Stimulated activated naive CD4-positive, alpha-beta T cell (primary cell): ENCODE measurements at places on chromosomes 4 and X.

- DNase-seq, result no peak
These were observed 11.6 kb downstream of the CXCL13 start for GRCh38 chr4:77617203-77617602.

DNA sequence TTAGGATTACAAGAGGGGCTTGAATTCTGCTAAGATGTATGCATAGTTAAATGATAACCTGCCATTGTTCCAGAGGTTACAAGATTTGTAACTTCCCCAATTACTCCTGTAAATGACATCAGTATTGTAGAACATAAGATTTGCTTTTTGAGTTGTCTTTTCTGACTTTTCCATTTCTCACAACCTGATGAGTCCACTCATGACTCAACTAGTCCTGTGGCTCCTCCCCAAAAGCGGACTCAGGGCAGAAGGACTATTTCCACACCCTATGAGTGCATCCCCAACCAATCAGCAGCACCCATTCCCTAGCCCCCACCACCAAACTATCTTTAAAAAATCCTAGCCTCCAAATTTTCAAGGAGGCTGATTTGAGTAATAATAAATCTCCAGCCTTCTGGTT, 54.7 kb downstream of the HOPX start:
- DNase-seq, result no peak

DNA sequence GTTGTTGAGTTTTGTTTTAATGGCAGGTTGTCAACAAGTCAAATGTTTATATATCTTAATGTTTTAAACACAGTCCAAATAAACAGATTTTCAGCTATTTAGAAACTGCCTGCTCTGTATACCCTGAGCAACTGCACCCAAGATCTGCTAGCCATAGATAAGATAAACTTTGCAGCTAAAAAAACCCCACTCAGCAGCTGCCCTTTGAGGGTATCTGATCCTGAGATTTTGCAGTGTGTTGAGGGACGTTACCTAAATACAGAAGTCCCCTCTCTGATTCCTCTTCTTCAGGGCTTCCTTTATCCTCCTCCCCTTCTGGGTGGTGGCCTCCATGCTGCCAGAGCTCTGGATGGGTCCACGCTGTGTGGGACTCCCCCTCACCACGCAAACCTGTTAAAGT, 11.0 kb upstream of the FGG start:
- DNase-seq, result no peak

DNA sequence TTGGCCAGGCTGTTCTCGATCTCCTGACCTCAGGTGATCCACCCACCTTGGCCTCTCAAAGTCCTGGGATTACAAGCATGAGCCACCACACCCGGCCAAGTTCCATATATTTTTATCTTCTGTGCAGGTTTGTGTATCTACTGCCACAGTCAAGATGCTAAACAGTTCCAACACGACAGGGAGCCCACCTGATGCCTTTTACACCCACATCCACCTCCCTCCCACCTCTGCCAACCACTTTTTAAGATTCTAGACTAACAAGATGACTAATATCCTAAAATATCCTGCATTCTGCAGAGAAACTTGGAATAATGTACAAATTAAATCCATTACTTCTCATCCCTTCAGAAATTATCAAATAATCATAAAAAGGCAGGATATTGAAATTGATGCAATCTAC, 19.3 kb upstream of the RPL34 start:
- no peak for DNase-seq

- DNase-seq, result no peak
These were observed 264.0 kb downstream of the TRIML1 start for GRCh38 chr4:188403272-188403671.

DNA sequence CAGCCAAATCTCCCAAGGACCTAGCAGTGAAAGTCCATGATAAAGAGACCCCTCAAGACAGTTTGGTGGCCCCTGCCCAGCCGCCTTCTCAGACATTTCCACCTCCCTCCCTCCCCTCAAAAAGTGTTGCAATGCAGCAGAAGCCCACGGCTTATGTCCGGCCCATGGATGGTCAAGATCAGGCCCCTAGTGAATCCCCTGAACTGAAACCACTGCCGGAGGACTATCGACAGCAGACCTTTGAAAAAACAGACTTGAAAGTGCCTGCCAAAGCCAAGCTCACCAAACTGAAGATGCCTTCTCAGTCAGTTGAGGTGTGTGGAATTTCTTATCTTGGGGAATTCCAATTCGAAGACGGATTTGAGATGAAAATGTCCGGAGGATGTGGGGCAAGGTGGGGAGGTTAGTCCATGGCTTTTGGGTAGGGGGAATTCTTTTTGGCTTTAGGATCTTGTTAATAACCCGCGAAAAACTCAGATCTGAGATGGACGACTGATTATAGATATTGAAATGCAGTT, 112.5 kb downstream of the AFF1 start:
- DNase-seq, result no peak

DNA sequence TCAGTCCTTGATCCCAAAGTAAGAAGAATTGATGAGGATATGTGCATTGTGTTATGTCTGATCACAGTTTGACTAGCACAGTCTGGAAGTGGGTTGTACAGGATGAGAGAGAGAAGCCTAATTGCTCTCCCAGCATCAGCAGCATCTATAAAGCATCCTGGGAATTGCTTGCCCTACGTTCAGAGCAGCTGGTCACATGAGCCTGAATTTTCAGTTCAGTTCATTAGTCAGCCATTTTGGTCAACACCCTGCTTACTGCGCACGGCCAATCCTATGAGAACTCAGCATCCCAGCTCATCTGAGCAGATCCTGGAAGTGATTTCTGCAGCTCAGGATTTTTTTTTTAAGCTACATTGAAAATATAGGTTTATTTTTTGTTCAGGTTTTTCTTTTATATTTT, at the start of gene RUFY3:
Gene RUFY3, plus strand, starts transcription at position 218 of the 400 bp plus-strand sequence. CDS start 610 bp downstream, outside the sequence.
- DNase-seq, result no peak

DNA sequence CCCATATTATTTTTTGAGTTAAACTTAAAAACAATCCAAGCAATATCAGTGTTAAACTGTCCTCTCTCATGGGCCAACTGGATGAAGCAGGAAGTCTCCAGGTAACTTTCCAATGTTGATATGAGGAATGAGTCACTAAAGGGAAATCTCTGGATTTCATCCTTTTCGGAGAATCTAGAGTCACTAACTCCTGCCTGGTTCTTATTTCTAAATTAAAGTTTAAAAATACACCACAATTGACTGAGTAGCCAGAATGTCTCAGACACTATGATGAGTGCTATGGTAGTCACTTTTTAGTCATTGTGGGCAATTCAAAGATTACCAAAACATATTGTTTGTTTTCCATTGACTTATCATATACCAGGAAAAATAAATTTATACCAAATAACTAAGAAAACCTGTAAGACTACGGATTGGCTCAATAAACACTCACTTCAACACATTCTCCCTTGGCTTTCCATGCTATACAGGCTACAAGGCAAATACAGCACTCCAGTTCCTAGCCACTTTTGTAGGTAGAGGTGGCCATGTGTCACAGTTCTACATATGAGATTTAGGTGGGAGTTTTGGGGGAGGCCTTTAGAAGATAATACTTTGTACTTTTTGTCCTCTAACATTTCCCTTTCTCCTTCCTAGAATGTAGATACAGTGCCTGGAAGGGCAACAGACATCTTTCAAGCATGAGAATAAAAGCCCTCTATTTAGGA, 8.6 kb downstream of the SLC9B2 start:
- no peak for DNase-seq

DNA sequence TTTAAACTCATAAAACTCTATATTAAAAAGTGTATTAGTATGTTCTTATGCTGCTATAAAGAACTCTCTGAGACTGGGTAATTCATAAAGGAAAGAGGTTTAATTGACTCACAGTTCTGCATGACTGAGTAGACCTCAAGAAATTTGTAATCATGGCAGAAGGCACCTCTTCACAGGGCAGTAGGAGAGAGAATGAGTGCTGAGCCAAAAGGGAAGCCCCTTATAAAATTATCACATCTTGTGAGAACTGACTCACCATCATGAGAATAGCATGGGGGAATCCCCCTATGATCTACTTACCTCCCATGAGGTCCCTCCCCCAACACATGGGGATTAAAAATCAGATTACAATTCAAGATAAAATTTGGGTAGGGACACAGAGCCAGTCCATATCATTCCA, 463.2 kb downstream of the KLHL13 start:
- DNase-seq, result no peak

- DNase-seq, result no peak
These were observed 537.8 kb upstream of the BOD1L1 start for GRCh38 chr4:14165222-14165920.

DNA sequence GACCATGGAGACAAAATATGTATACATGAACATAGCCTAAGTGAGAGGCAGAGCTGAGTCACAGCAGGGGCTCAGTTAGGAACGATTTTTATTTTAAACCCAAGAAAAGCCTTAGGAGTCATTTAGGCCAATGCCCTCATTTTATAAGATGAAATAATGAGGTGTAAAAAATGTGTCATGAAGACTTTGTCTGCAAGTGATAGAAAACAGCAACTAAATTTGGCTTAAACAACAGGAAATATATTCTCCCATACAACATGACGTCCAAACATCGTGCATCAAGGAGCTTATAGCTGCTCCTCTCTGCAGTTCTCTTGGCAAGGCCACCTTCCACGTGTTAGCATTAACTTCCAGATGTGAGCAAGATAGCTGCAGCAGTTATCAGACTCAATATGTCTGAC, 16.8 kb downstream of the SCFD2 start:
- no peak for DNase-seq

DNA sequence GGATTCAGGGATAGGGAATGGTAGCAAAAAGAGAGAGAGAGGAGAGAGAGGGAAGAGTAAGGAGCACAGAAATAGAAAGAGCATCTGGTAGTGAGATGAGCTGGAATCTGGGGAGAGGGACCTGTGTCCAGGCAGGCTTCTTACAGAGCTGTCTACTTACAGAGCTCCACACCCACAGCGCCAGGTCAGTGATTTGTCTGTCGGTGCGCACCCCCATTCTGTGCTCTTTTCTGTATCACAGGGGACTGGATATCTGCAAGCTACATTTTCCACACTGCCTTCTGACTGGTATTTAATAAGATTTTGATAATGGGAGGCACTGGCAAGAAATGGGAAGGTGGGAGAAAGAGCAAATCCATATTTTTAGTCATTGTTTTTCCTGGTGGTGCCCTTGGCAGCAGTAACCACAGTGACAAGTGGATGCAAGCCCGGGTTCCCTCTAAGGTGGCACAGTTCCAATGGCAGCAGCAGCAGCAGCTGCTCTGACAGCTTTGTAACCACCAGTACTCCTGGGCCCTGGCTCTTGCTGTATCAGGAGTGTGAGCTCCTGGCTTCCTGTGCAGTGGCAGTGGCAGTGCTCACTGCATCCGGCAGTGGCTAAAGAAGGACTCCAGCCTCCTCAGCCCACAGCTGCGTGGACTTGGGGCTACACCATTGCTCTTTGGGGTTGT, 300.5 kb downstream of the TRIML1 start:
- no peak for DNase-seq

- no peak for DNase-seq
These were observed 583 bp downstream of the RASL11B start for GRCh38 chr4:52862639-52863161.

- no peak for DNase-seq
These were observed 120.2 kb downstream of the SHOX start for GRCh38 chrX:750812-751211.

DNA sequence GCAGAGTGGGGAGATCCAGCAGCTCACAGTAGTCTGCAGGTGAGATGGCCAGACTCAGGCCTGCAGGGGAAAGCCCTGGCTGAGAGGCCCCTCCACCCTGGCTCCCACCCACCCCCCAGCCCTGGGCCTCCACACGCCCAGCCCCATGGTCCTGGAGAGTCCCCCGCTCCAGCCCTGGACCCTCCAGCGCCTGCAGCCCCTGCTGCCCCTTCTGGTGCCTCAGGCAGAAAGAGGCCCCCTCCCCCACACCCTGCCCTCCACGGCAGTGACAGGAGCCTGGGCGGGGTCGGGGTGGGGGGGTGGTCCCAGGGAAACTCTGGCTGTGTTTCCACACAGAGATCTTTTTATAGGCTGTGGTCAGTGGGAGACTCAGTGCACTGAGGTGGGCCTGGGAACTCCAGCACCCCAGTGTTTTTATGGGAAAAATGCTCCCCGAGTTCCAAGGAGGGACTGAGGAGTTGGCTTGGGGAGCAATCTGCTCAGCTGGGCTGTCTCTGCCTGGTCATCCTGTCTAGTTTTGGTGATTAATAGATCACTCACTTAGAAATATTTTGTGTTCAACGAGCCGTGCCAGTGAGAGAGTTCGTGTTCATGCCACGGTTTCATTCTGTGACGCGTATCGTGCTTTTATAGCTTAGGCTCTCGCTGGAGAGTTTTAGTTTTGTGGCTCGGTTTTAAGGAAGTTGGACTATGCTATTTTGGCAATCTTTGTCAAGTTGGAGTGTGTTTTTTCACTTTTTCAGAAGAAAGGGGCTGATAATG, 53.1 kb upstream of the HGFAC start:
- DNase-seq, result no peak

GRCh38 chr4:115259642-115260041, 146.2 kb upstream of the NDST4 start:
- DNase-seq, result no peak

DNA sequence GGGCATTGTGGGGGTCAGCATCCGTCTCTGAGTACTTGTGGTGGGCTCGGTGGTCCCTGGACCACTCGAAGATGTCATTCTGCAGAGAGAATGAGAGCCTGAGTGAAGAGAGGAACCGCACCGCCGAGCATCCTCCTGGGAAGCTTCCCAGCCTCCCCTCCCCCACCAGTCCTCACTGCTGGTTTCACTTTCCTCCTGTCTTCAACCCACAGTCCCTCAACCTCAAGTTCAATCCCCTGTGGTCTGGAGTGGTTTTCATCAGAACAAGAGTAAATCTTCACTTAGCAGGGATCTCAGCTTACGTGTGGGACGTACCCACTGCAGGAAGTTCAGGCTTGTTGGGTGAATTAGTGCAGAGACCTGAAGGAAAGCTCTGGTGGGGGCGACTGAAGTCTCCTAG, 117.8 kb downstream of the SCD5 start:
- no peak for DNase-seq
